ENCODE measurements at places on chromosomes 12 and 14.

GRCh38 chr12:56300644-56301464 is 724 bp upstream of the CS start:
- DNase-seq, result no peak

DNA sequence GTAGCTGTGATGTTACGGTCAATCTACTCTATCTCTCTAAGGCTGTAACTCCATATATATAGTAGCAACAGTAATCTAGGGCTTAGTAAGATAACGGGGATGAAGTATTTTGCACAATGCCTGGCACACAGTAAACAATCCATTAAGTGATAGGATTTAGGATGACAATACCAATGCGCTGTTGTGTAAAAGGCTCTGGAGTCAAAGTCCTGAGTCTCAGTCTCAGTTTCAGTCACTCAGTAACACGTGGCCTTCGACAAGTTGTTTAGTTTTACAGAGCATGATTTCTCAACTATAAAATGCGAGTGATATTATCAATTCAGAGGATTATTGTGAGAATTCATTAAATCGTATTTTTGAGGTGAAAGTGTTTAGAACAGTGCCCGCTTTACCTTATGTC is 162.4 kb downstream of the GARIN6 start:
- no peak for DNase-seq

- no peak for DNase-seq
Measured at GRCh38 chr12:124451016-124451415, 116.4 kb downstream of the NCOR2 start.

DNA sequence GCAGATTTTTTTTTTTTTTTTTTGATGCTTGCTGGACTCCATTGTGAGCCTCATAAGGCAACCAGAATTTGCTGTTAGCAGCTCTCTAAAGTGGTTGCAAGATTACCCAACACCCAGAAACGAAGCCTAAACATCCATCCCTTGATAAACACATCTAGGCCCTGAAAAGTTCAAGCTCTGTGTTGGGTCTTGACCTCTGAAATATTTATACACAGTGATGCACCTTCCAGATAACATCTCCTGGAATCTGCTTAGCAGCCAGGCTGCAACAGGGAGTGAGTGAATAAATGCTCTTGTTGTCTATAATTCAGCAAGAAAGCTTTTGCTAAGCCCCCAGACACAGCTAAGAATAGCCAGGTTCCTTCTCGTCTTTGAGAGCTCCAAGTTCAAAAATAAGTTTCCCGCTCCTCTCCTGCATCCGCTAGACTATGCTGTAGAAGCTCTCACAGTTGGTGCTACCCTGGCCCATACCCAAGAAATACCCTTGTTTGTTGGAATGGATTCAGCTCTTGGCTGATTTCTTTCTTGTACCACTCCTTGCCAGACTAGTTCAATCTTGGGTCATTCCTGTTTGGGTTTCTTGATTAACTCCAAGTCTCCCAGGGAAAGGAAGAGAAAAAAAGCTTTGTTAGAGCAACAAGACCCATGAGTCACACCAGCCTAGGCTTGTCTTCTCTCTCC is 610.6 kb upstream of the TBX3 start:
- peak; percentile 67 for DNase-seq

DNA sequence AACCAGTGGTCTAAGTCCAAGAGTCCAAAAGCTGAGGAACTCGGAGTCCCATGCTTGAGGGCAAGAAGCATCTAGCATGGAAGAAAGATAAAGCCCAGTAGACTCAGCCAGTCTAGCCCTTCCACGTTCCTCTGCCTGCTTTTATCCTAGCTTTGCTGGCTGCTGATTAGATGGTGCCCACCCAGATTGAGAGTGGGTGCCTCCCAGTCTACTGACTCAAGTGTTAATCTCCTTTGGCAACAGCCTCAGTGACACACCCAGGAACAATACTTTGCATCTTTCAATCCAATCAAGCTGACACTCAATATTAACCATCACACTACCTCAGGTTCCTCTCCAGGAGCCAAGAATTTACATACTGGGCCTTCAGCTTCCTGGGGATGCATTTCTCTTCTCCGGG is 476.1 kb downstream of the FUT8 start:
- DNase-seq, result no peak

- no peak for DNase-seq
Measured at GRCh38 chr14:39875028-39875427, 442.8 kb upstream of the FBXO33 start.

DNA sequence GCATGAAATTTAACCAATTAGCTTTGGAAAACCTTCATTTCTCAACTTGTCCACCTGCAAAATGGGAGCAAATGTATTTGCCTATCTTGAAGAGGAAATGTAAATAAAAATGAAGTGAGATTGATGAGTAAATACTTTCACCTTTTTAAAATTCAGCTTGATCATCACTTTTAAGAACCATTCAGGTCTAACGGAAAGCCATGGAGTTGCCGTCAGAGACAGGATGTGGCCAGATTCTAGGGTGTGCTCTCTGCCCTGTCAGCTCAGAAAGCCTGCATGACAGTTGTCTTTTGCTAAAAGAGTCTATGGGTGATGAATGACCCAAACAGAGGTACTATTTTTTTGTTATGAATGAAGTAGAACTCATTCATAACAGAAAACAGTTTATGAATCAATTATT is 104.3 kb upstream of the SLC35F4 start:
- DNase-seq, result no peak

GRCh38 chr12:109309381-109310246 is 530 bp upstream of the FOXN4 start:
- no peak for DNase-seq

DNA sequence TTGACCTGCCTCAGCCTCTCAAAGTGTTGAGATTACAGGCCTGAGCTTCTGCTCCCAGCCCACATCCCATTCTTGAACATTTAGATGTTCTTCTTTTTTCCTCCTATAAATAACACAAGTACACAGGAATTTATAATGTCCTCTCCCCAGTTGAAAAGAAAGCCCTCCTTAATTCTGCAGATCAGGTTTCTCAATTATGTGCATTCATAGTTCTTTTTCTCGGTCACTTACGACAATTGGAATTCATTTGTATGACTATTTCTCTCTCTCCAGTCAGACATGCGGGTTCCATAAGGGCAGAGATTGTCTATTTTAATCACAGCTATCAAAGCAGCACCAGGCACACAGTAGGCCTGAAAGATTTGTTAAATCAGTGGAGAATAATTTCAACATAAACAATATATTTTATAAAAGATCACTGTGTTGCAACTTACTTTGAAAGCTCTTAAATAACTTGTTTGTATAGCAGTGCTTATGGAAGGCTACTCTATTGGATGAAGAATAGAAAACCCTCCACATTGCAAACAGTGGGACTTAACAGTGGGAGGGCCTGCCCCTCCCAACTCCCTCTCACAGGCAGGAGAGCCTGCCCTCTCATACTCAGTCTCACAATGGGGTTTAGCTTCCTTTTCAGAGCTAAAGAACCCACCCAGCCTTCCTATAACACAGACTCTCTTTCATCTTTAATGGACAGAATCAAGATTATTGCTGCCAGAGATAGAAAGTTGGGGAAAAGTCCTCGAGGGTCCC is 84.1 kb upstream of the TRAF3 start:
- no peak for DNase-seq

DNA sequence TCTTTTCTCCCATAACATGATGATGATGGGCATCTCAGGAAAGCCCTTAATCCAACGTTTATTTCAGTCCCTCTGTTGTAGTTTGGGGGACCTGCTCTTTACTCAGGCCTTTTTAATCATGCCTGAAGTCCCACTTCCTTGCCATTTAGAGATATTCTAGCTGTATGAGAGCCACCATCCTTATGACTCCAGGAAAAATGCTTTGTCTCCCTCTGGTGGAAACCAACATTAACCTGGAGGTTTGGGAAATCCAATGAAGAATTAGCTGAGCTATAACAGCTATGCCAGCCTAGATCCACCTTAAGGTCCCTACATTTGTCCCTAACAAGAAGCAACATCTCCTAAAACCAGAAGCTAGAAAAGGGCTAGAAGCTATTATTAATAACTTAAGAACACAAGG is 1399.1 kb downstream of the LRFN5 start:
- DNase-seq, result peak; percentile 23

GRCh38 chr14:21860172-21860571 is 186.6 kb upstream of the OR4E1 start:
- no peak for DNase-seq

- DNase-seq, result no peak
Measured at GRCh38 chr12:116188581-116188980, 88.9 kb downstream of the MED13L start.

- no peak for DNase-seq
Measured at GRCh38 chr14:45757655-45758054, 504.7 kb upstream of the MIS18BP1 start.

GRCh38 chr14:100788517-100788916 is 37.4 kb upstream of the MEG3 start:
- no peak for DNase-seq

DNA sequence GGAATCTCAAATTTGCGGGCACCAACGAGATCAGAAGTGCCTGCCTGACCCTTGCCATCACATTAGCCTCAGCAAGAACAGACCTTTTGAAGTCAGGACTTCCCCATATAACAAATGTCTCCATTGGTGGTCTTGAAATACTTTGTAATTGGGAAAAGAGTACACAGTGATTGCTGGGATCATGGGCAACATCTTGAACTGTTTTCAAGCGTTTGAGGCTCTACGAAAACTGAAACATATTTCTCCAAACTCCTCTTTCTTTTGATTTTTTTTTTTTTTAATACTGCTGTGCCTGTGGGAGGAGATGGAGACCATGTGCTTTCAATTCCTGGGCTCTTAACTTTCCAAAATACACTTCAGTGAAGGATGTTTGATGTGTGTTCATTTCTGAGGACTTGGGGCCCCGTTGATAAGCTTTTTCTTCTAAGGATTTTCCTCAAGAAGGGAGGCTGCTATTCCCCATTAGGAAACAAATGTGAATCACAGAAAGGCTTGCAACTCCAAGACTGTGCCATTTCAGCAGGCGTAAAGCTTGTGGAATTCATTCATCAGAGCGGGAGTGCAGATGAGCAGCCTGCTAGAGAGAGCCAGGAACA is 94.5 kb downstream of the TMEM132C start:
- DNase-seq, result no peak

GRCh38 chr12:125015680-125016310 is 22.4 kb downstream of the BRI3BP start:
- DNase-seq, result no peak

- peak; percentile 32 for DNase-seq
Measured at GRCh38 chr14:60125918-60126317, 34.2 kb downstream of the PCNX4 start.

GRCh38 chr12:99997806-99998205 is 13.1 kb upstream of the ANKS1B start:
- DNase-seq, result no peak

GRCh38 chr12:132066749-132067148 is 77.4 kb downstream of the DDX51 start:
- DNase-seq, result no peak

GRCh38 chr12:60035835-60036234 is 440.0 kb downstream of the SLC16A7 start:
- DNase-seq, result peak; percentile 27

DNA sequence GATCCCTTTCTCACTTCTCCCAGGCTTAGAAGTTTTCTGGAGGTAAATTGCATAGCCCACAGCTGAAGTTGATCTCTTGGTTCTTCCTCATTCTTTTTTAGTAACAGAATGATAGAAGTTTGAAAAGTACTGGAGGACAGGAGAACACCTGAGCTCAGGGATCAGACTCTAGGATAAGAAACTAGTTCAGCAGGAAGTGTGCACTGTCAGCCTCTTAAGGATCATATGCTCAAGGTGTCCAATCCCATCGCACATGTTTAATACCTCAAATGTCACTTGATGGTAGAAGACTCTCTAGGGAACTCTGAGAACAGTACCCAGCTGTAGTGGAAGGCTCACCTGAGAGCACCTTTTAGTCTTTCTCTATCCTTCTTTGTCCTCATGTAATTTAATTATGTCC is 14.7 kb upstream of the LIMA1 start:
- DNase-seq, result no peak

DNA sequence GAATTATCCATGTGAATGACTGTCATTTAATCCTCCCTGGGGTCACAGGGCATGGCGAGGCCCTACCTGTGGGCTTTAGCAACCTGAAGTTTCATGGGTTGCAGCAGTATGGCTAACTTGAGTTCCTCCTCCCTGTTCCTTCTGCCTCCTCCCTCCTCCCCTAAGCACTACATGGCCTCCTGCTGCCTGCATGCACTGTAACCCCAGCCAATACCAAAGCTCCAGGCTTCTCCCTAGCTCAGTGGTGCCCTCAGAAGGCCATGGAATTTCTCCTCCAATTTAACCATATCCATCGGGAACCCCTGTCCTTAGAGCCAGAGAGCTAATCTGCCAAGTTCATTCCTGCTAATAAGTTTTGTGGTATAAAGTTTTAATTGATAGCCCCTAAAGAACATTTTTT is 95.1 kb downstream of the NT5DC3 start:
- no peak for DNase-seq

DNA sequence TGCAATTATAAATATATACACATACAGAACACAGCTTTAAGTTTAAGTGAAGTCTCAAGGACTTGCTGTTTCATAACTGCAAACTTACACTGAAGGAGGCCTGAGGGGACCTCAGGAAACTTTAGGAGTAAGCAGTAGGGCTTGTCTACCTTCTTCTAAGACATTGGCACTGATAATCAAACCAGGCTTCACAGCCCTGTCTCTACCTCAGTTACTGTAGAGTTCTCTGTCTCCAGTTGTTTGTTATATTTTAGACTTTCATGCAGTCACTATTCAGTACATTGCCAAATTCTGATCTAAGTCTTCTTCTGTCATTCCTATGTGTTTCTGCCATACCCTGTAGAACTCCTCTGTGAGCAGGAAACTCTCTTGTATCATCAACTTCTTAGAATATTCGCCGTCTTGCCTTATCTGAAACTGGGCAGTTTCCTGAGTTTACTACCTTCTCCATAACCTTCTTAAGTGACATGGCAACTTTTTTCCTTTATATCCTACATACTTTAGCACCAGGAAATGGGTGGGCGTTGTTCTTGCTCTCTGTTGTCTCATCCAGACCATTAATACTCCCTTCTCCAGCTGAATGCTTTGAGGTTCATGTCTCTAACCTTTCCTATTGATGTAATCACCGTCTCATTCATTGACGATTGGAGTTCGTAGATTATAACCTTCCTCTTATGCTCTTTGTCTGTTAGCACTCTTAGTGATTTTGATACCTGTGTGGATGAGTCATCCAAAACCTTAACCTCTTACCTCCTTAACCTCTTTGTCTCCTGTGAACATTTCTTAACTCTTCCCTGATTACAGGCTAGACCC is 11.4 kb downstream of the APAF1 start:
- DNase-seq, result no peak

- DNase-seq, result no peak
Measured at GRCh38 chr12:50258167-50258551, 25.2 kb downstream of the LIMA1 start.

All from IMR-90 (cell line).